ENCODE measurements at places on chromosomes 5 and 9. TPM values are rescaled to one million over a fixed set of nuclear protein-coding genes. Genes with fewer than 3 reads are reported as not detected.

LYRM7 gene
- total RNA-seq, result 15.8 TPM

STKLD1 gene
- 1.5 TPM for total RNA-seq

PCDHGB6 gene
- 0.12 TPM for total RNA-seq

ERBIN gene
- total RNA-seq, result 32.9 TPM

C9orf50 gene
- not detected for total RNA-seq

MZB1 gene
- total RNA-seq, result 38.8 TPM

CBY3 gene
- total RNA-seq, result 0.66 TPM

HTR4 gene
- total RNA-seq, result not detected

DRD1 gene
- total RNA-seq, result not detected

OR1L8 gene
- total RNA-seq, result not detected

FAM221B gene
- total RNA-seq, result not detected

BARX1 gene
- 0.21 TPM for total RNA-seq

RARS1 gene
- total RNA-seq, result 145 TPM

STPG3 gene
- total RNA-seq, result 1.2 TPM

DPH7 gene
- total RNA-seq, result 50.3 TPM

FGFR4 gene
- total RNA-seq, result 1.4 TPM

PCDHA7 gene
- not detected for total RNA-seq

TMEM215 gene
- total RNA-seq, result not detected

PTCH1 gene
- total RNA-seq, result 9.9 TPM

FOXD4L3 gene
- total RNA-seq, result not detected

PCDH1 gene
- total RNA-seq, result not detected

CFAP157 gene
- total RNA-seq, result 0.20 TPM

IL13 gene
- 308 TPM for total RNA-seq

PCDHAC2 gene
- total RNA-seq, result not detected

EQTN gene
- not detected for total RNA-seq

NPR3 gene
- total RNA-seq, result not detected

PCDHGA10 gene
- 0.13 TPM for total RNA-seq

GCNT4 gene
- 0.67 TPM for total RNA-seq

Measured in activated T-helper 1 cell treated with anti-CD3 and anti-CD28 coated beads, Interleukin-12 subunit alpha, Interleukin-12 subunit beta, Interleukin-2, Interleukin-4 antibody, amounts not matched to agents 30 ng/mL and 10 ng/mL and 1 ng/mL, durations not matched to agents 14 hours and 24 hours and 36 hours (primary cell).